ENCODE measurements at places on chromosomes 7 and 10.

GRCh38 chr10:49133706-49134248, at the start of gene FAM170B:
Gene FAM170B (minus strand): TSS chr10:49134021. CDS start chr10:49133918, 103 bp downstream.
- DNase-seq, result no peak

GRCh38 chr10:3406556-3406955, 234.0 kb upstream of the PITRM1 start:
- no peak for DNase-seq

DNA sequence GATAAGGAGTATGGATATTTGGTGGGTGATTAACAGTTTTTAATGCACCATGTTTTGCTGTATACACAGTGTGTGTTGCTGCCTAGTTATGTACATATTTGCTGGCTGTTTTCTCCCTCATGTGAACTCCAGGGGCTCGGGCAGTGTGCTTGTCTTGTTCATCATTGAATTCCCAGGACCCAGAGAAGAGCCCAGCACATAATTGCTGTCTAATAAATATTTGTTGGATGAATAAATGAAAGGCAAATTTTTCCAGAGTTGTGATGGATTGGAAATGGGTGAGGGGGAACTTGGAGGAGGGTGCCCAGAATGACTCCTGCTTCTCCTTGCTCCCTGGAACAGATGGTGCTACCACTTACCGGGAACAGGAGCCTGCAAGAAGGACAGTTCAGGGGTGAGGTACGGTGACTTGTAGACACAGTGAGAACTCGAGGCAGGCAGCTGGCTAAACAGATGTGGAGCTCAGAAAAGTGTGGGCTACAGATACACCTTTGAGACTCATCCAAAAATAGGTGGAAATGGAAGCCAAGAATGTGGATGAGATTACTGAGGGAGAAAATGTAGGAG, 586.8 kb upstream of the MGMT start:
- DNase-seq, result no peak

- DNase-seq, result no peak
Observed at GRCh38 chr10:70221030-70221429, 12.2 kb downstream of the PPA1 start.

DNA sequence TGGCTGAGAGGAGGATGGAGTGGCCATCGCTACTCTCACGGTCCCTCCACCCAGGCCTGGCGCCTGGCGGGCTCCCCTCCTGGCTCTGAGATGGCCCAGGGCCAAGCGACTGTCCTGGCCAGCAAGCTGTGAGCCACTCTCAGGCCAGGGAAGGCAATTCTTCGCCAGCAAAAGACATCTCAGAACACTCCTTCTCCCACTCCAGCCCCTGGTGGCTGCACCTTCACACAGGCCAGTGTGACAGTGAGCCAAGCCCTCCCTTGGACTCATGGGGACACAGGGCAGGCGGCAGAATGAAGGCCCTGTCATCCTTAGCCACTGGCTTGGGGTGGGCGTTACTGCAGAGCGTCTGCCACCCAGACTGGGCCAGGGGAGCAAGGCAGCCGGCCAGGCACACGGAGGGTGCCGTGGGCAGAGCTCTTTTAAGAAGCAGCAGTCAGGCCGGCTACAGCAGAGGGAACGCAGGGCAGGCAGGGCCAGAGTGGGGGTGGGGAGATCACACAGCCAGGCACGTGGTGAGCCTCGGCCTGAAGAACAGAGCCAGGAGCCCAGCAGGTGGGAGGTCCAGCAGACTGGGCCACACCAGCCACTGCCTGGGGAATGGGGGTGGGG, 14.4 kb downstream of the STK32C start:
- DNase-seq, result no peak

GRCh38 chr7:117384688-117385362, 42.5 kb downstream of the ASZ1 start:
- DNase-seq, result no peak

DNA sequence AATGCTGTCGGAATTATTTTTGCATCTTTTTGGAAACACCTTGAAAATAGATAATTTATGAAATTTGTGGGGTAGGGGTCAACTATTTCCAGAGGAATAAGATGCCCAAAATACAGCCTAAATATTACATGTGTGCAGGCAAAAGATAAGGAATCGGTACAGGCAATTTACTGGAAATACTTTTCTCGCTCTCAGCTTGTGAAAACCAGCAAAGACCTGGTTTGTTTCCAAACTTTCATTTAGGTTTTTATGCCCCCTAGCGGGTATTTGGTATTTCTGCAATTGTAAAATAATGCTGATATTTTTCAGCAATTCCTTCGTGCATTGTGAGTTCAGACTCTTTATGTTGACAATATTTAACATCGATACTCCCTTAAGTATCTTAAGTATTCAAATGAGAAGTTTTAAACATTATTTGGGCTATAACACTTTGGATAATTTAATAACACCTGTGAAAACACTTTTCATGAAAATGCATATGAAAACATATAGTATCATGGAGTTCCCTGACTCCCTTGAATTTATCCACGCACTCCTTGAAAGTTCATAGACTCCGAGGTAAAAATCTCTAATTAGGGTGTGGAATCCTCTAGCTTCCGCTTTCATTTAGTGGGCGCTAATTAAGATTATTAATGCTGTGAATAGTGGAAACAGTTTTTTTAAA, 132.4 kb downstream of the TSPAN12 start:
- no peak for DNase-seq

DNA sequence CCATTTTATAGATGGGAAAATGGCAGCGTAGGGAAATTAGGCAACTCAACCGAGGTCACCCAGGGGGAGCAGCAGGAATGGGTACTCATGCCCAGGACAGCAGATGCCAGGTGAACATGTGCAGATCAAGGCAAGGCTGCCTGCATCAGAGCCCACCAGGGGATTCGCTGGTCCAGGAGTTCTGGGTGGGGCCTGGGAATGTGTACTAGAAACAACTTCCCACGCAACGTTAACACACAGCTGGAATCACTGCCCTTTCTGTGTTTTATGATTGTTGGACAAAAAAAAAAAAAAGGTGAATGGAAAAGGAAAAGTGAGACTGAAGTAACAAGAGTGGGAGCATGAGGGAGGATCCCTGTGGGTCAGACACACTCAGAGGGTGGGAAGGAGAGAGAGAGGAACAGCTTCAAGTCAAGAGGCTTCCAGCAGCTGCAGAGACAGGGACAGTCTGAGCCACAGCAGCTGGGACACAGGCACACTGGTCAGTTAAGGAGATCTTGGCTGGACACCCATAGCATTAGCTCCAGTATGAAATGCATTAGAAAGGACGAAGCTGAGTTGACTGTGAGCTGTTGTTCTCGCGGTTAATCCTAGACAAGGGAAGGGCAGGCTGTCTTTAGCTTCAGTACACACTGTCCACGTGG, 187.9 kb upstream of the INHBA start:
- DNase-seq, result no peak

DNA sequence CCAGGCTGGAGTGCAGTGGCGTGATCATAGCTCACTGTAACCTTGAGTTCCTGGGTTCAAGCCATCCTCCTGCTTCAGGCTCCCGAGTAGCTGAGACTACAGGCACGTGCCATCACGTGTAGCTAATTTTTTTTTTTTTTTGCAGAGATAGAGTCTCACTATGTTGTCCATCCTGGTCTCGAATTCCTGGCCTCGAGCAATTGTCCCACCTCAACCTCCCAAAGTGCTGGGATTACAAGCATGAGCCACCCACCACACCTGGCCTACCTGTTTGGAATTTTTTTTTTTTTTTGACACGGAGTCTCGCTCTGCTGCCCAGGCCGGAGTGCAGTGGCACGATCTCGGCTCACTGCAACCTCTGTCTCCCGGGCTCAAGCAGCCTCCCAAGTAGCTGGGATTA, 117.1 kb upstream of the PARD3 start:
- DNase-seq, result no peak

DNA sequence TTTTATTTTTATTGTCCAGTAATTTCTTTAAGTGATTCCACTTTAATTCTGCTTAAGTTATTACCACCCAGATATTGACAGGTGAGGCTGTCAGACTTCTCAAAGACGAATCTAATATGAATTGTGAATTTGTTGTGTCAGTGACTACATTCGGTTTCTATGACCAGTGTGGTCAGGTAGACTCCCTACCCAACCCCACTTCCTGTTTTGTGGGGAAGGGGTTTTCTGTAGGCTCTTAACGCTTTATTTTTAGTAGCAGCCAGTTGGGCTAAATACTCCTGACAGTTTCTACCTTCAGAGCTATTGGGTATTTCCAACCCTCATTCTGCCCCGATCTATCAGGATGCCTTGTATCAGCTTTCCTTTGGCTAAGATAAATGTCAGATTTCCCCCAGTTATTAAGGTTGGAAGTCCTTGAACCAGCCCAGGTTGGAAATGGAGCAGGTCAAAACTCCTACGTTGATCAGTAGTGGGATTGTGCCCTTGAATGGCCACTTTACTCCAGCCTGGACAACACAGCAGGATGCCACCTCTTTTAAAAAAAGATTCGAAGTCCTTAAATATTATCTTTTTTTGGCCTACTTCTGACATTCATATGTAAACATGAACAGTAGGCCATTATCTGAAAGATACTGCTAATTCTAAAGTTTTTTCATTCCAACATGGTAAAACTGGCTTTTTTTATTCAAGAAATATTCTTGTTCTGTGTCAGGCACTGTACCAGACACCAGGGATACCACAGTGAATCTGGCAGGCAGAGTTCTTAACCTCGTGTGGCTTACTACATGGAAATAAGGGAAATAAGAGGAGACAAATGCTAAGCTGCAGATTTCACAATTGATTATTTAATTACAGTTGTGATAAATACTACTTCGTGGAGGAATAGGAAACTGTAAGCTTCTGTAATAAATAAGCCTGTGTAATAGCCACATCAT, 133.3 kb upstream of the SAMD8 start:
- DNase-seq, result no peak

All from activated CD8-positive, alpha-beta memory T cell treated with anti-CD3 and anti-CD28 coated beads, Interleukin-2, amount 50 U/mL, for 48 hours (primary cell).